ENCODE measurements at places on chromosomes 16 and 17. TPM values are rescaled to one million over a fixed set of nuclear protein-coding genes. Genes with fewer than 3 reads are reported as not detected.

GRCh38 chr16:73172241-73172972 is 124.5 kb upstream of the ZFHX3 start:
- no peak for DNase-seq

DNA sequence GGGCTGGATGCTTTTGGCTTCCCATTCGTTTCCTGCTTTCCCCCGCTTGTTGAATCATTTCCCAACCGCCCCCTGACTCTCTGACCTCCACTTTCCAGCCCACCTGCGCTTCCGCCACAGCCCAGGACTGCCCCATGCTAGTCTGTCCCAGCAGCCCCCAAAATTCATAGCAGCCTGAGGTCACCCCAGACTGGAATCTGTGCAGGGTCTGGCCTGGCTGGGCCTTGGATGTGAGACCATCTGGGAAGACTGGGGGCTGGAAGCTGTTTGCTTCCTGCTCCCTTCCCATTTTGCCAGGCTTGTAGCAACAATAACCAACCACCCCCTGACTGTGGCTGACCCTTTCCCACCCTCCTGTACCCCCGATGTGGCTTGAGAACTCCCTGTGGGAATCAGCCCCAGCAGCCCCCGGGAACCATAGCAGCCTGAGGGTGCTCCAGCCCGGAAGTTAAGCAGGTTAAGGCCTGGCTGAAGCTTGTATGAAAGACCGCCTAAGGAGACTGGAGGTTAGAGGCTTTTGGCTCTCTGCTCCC is 2290.8 kb downstream of the TP53TG3F start:
- DNase-seq, result no peak

DNA sequence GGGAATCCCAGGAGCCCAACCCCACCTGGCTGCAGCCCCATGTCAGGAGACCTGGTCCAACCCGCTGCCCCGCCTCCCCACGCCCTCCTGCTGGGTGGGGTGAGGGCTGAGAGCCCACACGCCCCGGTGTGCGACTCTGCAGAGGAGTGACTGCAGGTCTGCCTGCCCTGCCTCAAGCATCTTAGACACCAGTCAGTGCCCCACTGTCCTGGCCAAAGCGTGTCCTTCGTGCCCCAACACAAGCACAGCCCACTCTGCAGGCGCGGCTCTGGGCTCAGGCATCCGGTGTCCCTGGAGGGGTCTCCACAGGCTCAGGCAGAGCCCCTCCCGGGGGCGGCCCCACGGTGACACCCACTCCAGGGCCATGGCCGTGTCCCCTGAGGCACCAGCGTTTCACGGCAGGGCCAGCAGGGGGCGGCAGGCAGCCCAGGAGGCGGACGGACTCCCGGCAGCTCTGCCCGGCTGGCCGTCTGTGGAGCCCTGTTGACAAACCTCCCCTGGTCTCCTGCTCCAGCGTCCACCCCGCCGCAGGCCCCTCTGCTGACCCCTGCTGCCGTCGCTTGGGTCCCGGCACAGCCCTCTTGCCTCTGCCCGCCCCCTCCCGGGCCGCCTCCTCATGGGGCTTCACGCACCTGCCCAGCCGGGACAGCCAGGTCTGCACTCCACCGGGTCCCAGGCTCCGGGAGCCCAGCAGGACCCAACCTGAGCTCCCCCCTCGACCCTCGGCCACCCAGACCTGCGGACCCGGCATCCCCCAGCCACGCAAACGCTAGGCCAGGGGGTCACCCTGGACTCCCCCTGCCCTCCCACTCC is 8.6 kb upstream of the UBE2I start:
- DNase-seq, result peak; percentile 59

DNA sequence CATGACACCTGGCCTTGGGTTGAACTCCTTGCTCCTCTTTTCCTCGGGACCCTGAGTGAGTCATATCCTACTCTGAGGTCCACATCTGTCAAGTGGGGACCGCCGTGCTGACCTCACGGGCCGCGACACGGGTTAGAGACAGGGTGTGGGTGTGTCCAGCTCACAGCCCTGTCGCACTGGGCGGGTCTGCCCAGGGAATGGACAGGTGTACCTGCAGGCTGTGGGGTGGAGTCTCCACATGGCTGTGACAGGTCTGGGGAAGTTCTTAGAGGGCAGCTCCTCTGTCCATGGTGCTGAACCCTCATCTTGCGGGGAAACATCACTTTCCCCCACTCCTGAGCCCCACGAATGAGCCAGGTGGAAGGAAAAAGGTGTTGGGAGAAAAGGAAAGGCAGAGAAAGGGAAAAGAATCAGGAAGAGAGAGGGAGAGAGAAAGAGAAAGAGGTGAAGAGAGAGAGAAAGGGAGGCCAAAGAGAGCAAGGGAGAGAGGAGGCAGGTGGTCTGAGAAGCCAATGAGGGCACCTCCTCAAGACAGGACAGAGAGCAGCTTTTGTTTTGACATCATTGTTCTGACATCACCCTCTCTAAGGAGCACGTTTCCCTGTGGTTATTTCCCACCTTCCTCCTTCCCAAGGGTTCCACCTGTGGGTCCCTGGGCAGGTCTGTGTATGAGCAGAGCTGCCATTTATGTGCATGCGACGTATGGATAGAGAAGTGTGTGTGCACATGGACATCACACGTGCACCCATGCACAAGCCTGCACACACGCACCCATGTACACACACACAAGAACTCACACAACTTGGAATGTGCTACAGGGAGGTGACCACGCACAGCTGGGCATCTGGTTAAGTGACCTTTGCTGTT is 32.6 kb upstream of the CBFA2T3 start:
- DNase-seq, result no peak

GRCh38 chr17:72176951-72177660 is 56.3 kb downstream of the SOX9 start:
- DNase-seq, result no peak

DNA sequence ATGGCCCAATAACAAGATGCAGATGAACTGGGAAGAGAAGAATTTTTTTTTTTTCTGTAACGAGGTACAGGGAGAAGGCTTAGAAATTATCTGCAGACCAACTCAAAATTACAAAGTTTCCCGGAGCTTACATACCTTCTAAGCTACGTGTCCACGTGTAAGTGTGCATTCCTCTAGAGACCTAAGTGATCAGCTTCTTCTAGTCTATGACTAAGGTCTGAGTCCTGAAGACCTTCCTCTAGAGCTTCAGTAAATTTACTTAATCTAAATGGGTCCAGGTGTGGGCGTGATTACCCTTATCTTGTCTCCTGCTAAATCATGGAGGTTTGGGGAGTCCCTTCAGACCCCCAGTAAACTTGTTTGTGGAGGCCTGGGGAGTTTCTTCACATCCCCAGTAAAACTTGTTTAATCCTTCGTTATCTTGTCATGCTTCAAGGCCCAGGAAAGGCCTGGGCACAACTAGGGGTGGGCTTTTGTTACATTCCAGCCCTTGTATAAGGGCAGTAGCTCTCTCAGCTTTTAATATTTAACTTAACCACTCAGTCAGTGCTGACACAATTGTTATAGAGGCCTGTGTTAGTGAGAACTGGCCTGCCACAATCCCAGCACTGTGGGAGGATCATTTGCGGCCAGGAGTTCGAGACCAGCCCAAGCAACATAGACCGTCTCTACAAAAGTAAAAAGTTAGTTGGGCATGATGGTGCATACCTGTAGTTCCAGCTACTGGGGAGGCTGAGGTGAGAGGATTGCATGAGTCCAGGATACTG is 342.3 kb downstream of the SNX29 start:
- DNase-seq, result no peak

DNA sequence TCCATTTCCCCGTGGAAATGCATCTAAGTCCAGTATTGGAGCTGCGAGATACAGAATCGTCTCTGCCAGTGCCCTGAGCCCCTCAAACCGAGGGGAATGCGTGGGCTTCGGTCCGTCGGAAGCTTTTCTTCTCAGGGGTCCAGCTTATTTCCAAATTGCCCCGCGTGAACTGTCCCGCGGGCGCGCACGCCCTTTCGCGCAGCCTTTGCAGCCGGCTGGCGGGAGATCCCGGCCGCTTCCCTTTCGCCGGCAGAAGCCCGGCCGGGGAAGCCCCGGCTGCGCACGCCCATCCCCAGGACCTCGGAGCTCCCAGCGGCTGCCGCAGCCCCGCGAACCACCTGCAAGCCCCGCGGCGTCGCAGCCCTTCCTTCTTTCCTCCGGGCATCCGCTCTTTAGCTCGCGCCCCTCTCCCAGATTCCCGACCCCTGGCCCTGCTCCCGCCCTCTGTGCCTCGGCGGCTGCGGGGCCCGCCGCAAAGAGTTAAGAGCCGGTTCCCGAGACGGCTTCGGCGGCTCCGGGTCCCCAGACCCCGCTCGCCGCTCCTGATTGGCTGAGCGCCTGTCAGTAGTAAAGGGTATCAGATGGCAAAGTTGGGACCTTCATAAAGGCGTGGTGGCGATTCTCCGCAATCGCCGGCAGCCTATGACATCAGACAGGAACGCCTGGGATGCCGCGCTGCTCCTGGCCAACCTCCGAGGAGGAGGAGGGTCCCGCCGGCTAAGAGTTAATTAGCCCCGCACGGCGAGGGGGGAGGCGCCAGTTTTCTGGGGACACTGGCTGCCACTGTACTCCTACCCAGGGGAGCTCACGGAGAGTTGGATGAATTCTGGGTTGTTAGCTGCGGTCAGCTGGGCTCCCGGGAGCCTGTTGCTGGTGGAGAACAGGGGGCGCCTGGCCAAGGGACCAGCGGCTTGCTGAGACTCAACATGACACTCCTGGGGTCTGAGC is at the start of gene MYOCD:
MYOCD (plus strand) TSS at position 628 of the 948 bp plus-strand sequence; CDS start at position 927, 299 bp downstream.
- no peak for DNase-seq

DNA sequence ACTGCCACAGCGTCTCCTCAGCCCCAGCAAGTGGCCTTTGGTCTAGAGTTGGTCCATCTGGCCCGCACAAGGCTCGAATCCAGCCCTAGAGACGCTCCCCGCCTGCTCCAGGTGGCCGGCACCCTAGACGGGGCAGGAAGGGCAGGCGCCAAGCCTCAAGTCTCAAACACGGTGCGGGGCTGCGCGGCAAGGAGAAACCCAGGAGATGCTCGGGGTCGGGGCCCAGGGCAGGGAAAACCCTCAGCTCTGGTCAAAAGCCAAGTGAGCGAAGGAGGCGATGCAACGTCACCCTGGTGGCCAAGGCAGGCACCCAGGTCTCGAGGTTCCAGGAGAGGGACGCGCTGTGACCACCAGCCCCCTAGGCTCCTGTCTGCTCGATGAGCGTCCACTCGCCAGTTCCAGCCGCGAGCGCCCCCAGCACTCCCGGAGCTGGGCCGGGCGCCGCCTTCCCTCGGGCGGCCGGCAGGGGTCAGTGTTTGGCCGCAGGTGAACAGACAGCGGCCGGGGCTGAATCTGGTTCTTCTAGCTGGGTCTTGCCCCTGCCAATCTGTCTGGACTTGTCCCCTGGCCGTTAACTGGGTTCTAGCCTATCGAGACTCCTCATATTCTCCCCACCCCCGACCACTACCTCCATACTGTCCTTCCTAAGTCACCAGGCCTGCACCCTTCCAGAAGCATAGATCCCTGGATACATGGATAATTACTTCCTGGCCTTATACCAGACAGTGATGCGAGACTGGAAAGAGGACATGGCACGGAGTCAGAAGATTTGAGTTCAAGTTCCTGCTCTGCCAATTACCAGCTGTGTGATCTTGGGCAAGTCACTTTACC is 44.0 kb downstream of the PRAC1 start:
- peak; percentile 63 for DNase-seq

- no peak for DNase-seq
These were observed 2.5 kb upstream of the SLC13A2 start for GRCh38 chr17:28470914-28471366.

GRCh38 chr17:10744501-10745000 is 14.7 kb upstream of the TMEM220 start:
- no peak for DNase-seq

DNA sequence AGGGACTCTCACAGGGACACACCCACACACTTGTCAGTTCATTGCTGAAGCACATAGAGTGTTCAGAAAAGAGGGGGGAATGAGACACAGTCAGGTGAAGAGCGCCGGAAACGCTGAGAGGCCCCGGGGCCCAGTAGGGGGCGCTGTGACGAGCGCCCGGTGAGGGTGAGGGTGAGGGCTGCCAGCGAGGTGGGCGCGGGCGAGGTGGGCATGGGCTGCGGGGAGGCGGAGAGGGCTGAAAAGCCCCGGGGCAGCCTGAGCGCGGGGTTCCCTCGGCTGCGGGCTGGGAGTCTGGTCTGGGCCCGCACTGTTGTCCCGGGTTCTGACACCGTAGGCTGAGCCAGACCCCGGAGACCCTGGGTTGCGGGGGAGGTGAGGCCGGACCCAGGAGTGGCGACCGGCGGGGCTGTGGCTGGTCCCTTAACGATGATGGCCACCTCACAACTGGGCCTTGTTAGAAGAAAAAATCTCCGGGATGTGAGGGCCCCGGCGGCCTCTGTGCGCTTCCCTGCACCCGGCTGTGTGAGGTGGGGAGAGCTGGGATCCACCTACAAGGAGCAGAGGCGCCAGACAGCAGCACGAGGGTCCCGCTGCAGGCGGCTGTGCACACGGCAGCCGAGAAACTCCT is 91.4 kb downstream of the C16orf78 start:
- DNase-seq, result no peak

DNA sequence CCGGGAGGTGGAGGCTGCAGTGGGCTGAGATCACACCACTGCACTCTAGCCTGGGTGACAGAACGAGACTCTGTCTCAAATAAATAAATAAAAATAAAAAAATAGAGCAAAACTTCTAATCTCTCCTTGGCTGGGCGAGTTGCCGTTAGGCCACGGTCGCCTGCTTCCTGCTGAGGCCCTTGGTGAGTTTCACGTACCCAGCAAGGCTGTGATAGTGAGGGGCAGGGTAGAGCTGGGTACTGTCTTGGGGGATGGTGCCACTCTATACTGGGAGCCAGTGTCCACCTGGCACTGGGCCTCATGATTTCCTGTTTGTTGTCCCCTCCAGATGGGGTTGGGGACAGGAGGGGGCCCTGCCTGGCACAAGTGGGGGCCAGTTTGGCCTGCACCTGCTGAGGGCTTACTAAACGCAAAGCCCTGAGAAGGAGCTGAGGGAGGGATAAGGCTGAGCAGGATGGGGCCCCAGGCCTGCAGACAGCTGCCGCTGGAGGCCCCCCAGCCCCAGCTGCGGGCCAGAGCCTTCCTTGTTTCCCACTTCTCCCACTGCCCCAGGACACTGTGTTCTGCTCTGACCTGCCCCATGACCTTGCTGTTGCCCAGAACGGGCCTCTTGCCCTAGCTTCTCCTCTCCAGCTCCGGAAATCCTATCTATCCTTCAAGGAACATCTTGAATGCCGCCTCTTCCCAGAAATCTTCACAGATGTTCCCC is 25.4 kb downstream of the GJD3 start:
- DNase-seq, result no peak

SARM1 gene
- total RNA-seq, result 35.3 TPM

WFDC1 gene
- not detected for total RNA-seq

PRSS33 gene
- 0.15 TPM for total RNA-seq

TCAP gene
- total RNA-seq, result 1.6 TPM

SLC26A11 gene
- total RNA-seq, result 18.1 TPM

CDRT15 gene
- total RNA-seq, result not detected

KRT40 gene
- total RNA-seq, result not detected

TBC1D3G gene
- not detected for total RNA-seq

NOD2 gene
- total RNA-seq, result 1.8 TPM

All from CD8-positive, alpha-beta memory T cell (primary cell).